ENCODE measurements at places on chromosomes 16 and 17. TPM values are rescaled to one million over a fixed set of nuclear protein-coding genes. Genes with fewer than 3 reads are reported as not detected.

The CBFA2T3 gene
- polyA plus RNA-seq = not detected

The EMP2 gene
- polyA plus RNA-seq = 3.1 TPM

The PRCD gene
- 5.0 TPM for polyA plus RNA-seq

The ATP6V0D1 gene
- 135 TPM for polyA plus RNA-seq

The MPRIP gene
- polyA plus RNA-seq = 69.8 TPM

The PRM2 gene
- polyA plus RNA-seq = not detected

The UNC45B gene
- polyA plus RNA-seq = not detected

The CNGB1 gene
- polyA plus RNA-seq = 0.05 TPM

The ADAP2 gene
- polyA plus RNA-seq = 0.42 TPM

The C1QL1 gene
- 5.4 TPM for polyA plus RNA-seq

The CX3CL1 gene
- polyA plus RNA-seq = 5.8 TPM

- H3K4me1 ChIP-seq = peaks cover 21% of the 10 kb centered on the region
- peak overlapping the region; percentile 75 for H3K27ac ChIP-seq
- DNase-seq = peak; percentile 70
- H3K36me3 ChIP-seq = peaks cover 6% of the 10 kb centered on the region
Observed at GRCh38 chr16:2009164-2009711, 383 bp downstream of the ZNF598 start.

GRCh38 chr16:29650771-29651170 is 12.3 kb upstream of the SPN start:
- no peaks in the 10 kb centered on the region for H3K4me1 ChIP-seq
- no peak overlapping the region for H3K27ac ChIP-seq
- DNase-seq = no peak
- no peaks in the 10 kb centered on the region for H3K27me3 ChIP-seq
- H3K4me3 ChIP-seq = no peak overlapping the region

GRCh38 chr17:8004899-8005298 is 2.5 kb downstream of the GUCY2D start:
- no peaks in the 10 kb centered on the region for H3K4me1 ChIP-seq
- H3K36me3 ChIP-seq = no peaks in the 10 kb centered on the region
- no peak overlapping the region for H3K4me3 ChIP-seq
- no peak overlapping the region for H3K27ac ChIP-seq
- 0 out of 2 replicates have a peak, but pooled peaks cover 4% of the 10 kb centered on the region for H3K27me3 ChIP-seq

- H3K4me1 ChIP-seq = peaks cover 5% of the 10 kb centered on the region
- no peak overlapping the region for H3K4me3 ChIP-seq
- H3K36me3 ChIP-seq = no peaks in the 10 kb centered on the region
- no peaks in the 10 kb centered on the region for H3K27me3 ChIP-seq
- DNase-seq = no peak
Observed at GRCh38 chr16:81275795-81276194, 37.3 kb downstream of the BCO1 start.

GRCh38 chr17:29622337-29623282 is at the start of gene CORO6:
TSS of gene CORO6 (minus strand) at chr17:29622912. CDS start at chr17:29621421, 1,491 bp downstream.
- peak within 1 kb of the TSS; percentile 86 for H3K4me3 ChIP-seq
- H3K36me3 ChIP-seq = peaks cover 2% of the 10 kb centered on the region
- H3K27ac ChIP-seq = no peak within 1 kb of the TSS
- H3K27me3 ChIP-seq = no peaks in the 10 kb centered on the region
- H3K4me1 ChIP-seq = peaks cover 20% of the 10 kb centered on the region

DNA sequence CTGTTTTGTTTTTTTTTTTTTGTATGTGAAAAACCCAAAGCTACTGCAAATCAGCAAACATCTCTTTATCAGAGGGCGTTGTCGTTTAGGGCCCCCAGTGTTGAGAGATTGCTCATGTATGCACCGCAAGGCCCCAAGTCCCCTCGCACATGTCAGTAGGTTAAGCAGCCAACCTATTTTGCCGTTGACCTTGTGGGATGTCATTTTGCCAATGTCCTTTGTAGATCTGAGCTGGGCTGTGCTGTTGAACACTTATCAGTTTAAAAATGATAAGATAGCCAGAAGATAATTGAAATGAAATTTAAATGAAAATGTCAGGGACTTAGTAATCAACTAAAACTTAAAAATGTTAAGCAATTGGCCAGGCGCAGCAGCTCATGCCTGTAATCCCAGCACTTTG is 26.2 kb downstream of the ARSG start:
- H3K4me3 ChIP-seq = no peak overlapping the region
- H3K27ac ChIP-seq = no peak overlapping the region
- no peaks in the 10 kb centered on the region for H3K27me3 ChIP-seq
- DNase-seq = no peak
- H3K36me3 ChIP-seq = no peaks in the 10 kb centered on the region
- H3K4me1 ChIP-seq = no peaks in the 10 kb centered on the region

DNA sequence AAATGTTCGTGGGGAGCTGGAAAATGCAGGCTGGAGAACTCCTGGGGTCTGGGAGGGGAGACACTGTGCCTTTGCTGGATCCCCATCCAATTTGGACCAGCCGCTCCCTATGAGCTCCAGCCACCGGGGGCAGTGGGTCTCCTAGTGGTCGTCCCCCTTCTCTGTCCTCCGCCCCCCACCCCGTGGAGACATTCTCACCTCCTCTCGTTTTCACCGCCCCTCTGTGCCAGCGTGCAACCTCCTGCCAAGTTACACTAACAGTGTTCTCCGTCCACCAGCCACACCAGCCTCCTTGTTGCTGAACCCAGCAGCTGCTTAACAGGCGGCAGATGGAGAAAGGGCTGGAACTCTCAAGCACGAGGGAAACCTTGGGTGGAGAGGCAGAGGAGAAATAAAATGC is 67.4 kb upstream of the SOX9 start:
- DNase-seq = peak; percentile 24
- no peaks in the 10 kb centered on the region for H3K27me3 ChIP-seq
- H3K4me1 ChIP-seq = no peaks in the 10 kb centered on the region
- no peak overlapping the region for H3K4me3 ChIP-seq
- no peaks in the 10 kb centered on the region for H3K36me3 ChIP-seq
- no peak overlapping the region for H3K27ac ChIP-seq

DNA sequence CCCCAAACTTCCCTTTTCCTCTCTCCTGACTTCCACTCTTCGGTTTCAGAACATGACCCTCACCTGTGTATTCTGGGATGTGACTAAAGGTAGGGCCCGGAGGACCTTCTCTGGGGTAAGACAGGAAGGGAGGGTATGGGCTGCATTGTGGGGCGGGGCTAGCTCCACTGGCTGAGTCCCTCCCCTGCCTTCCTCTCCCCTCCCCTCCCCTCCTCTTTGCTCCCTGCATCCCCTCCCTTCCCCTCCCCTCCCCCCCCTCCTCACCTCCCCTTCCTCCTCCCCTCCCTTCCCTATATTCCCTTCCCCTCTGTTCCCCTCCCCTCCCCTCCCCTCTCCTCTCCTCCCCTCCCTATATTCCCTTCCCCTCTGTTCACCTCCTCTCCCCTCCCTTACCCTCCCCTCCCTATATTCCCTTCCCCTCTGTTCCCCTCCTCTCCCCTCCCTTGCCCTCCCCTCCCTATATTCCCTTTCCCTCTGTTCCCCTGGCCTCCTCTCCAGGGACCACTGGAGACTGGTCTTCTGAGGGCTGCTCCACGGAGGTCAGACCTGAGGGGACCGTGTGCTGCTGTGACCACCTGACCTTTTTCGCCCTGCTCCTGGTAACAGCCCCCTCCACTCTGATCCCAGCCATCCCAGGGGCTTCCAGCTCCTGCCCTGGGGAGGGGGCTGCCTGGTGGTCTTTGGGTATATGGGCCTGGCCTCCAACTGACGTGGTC is 11.8 kb downstream of the ADGRG3 start:
- H3K27ac ChIP-seq = no peak overlapping the region
- no peaks in the 10 kb centered on the region for H3K36me3 ChIP-seq
- no peak for DNase-seq
- H3K4me1 ChIP-seq = no peaks in the 10 kb centered on the region
- no peaks in the 10 kb centered on the region for H3K27me3 ChIP-seq
- no peak overlapping the region for H3K4me3 ChIP-seq

Measured in SK-N-SH (cell line).